ENCODE measurements at places on chromosomes 6 and 20.

DNA sequence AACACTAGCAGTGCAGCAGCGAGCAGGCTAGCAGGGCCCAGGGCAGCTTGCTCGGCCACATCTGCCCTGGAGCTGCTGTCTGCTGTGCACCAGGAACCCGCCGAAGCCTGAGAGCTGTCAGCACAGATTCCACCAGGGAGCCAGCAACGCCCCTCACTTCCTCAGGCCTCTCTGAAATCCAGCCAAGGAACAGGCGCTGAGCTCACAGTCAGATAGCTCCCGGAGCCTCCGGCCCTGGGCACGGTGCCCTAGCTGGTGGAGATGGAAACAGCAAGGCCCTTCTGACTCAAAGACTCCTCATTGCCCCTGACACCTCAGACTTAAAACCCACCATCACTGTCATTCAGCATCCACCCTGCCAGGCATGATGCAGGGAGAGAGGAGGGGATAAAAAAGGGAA is 839.4 kb downstream of the MAFB start:
- DNase-seq = no peak

DNA sequence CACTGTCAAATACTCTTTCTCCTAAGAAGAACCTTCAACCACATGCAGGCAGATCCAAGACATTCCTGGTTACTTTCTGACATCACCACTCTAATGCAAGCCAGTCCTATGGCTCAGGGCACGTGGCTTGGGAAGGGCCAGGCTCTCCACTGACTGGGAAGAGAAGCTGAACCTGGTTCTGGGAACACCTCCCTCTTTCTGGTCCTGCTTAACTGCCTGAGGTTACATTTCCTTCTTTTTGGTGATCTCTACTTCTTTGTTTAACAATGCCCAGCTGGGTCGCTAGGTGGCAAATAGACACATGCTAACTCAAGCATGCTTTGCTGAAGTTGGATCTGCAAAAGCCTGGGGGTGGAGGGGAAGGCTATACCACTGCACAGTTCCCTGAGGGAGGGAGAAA is 249.8 kb downstream of the GMDS start:
- no peak for DNase-seq

- DNase-seq = no peak
Observed at GRCh38 chr20:6595704-6596103, 171.8 kb upstream of the BMP2 start.

DNA sequence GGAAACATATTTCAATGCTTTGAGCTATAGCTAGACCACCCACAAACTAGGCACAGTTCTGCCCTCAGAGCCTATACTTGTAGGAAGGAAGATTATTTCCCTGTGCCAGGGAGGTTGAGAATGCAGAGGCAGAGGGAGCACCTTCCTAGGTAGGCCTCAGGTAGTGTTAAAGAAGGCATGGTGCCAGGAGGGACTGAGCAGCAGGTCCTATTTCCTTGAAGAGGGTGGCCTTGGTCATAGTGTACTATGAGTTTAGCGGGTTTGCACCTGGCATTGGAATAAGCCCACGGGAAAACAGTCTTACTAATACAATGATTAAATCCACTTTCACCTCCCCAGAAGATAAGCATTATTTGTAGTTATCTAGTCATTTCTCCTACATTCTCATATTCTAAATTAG is 375.4 kb downstream of the CDKAL1 start:
- DNase-seq = no peak

DNA sequence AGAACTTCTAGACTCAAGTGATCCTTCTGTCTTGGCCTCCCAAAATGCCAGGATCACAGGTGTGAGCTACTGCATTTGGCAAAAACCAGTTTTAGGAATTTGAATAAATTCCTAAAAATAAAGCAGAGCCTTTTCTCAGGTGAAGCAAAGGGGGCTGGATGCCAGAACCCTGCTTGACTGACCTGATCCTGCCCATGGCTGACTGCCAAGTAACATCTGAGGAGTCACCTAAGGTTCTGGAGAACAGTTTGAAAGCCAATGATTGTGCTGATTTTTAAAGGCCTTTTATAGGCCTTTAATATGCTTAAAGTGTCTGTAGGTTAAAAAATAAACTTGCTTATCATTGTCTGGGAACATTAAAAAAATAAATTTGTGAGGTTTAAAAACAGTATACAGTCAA is 14.1 kb upstream of the ZSCAN12 start:
- DNase-seq = no peak

DNA sequence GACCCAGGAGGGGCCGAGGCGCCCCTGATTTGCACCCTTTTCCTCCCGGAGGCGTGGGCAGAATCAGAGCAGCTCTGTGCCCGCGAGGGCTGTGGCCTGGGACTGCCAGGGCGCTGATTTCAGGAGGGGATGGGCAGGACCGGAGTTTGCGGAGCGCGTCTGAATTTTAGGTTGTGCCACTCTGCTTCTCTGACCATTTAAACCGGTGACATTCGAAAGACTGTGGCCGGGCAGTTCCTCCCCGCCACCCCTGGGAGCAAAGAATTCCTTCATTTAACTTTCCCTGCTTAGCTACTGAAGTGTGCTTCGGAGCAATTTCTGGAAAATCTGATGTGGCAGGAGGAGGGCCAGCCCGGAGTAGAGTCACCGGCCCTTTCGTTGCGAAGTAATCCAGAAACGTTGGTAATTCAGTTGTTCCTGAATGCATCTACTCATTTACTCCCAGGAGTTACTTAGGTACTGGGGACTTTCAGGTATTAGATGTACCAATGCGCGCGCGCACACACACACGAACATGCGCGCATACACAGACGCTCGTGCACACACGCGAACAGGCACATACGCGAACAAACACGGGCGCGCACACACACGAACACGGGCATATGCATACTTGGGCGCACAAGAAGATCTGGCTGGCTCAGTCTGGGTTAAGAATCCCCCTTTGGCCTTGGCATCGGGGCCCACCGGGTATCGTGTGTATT is 568 bp downstream of the CCDC170 start:
- DNase-seq = no peak
